ENCODE measurements at places on chromosomes 7 and 10.

DNA sequence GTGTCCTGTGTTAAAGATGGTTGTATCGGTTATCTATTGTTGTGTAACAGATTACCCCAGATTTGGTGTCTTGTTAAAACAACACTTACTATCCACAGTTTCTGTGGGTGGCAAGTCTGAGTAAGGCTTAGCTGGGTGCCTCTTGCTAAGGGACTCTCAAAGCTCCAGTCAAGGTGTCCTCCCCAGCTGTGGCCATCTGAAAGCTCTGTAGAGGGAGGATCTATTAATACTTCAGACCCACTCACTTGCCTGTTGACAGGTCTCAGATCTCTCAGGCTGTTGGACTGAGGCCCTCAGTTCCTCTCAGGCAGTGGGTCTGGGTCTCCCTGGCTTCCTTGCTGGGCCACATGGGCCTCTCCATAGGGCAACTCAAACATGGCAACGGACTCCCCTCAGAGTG is 19.6 kb downstream of the ARID5B start:
- no peak for DNase-seq

- no peak for DNase-seq
Measured at GRCh38 chr10:125983161-125983560, 86.8 kb downstream of the FANK1 start.

DNA sequence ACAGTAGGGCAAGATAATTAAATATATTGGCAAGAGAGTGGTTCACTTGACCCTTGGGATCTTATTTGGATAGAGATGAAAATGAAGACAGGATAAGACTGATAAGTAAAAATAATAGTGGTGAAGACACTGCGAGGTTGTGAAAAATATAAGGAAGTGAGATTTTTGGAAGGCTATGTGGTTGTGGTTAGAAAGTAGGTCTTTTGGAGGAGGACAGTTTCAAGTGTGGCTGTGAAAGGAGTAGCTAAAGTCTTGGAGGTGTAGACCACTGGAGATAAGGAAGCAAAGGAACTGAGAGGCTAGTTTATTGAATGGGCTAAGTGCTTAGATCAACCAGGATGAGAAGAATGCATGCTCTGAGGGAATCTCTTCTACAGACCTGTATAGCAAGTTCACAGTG is 11.2 kb downstream of the MIOS start:
- no peak for DNase-seq

DNA sequence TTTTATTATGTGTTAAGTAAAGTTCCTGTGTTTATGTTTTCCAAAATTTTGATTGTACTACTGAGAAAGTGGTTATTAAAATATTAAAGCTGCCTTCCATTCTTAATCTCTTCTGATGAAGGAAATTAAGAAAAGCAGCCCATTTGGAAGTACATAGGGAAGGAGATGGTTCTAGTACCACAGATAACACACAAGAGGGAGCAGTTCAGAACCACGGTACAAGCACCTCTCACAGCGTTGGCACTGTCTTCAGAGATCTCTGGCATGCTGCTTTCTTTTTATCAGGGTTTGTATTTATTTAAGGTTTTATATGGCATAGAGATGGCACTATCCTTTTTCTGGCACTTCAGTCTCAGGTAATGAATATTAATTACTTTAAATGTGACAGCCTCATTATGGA is 111.6 kb downstream of the PHTF2 start:
- DNase-seq: no peak

DNA sequence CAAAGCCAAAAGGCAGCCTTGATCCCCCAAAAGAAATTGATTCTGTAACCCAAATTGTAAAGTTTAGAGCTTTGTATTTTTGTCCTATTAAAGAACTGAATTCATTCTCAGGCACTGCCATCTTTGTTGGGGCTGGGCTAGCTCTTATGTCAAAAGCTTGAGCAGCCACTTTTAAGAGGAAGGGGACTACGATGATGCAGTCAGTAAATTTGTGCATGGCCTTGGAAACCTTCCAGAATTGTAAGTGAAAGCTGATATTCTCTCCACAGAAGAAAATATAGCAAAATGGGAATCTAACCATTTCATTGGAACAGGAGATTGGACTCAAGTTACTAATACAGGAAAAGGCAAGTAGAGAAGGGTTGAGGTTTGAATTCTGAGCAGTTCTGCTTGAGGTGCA is 50.1 kb downstream of the RBM20 start:
- DNase-seq: no peak

- no peak for DNase-seq
Measured at GRCh38 chr7:64581926-64582894, 19.3 kb upstream of the ZNF680 start.

GRCh38 chr10:126387041-126387921 is 996 bp downstream of the ADAM12 start:
- DNase-seq: peak; percentile 32

GRCh38 chr7:78530351-78530750 is 731.8 kb downstream of the PHTF2 start:
- no peak for DNase-seq

- no peak for DNase-seq
Measured at GRCh38 chr10:120643351-120643750, 186.3 kb downstream of the PLPP4 start.

GRCh38 chr7:55275291-55276200 is 89.6 kb upstream of the LANCL2 start:
- no peak for DNase-seq

GRCh38 chr7:76423666-76424412 is 911 bp upstream of the ZP3 start:
- no peak for DNase-seq

- DNase-seq: no peak
Measured at GRCh38 chr10:74072503-74072902, 74.6 kb downstream of the VCL start.

DNA sequence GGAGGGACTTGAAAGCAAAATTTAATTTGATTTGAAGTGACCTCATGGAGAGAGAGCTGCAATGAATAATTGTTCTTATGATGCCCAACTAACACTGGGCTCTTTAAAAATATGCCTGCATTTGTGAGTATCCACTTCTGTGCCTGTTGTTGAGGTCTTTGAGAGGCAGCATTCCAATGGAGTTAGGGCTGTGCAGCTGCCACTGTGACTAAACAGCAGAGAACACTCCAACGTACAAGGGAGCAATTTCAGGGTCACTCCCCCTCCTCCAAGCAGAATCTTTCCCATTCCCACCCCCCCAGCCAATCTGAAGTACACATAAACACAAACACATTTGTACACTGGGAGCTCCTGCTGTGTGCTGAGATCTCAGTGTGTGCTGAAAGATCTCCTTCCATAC is 28.0 kb upstream of the GSAP start:
- DNase-seq: no peak

- DNase-seq: no peak
Measured at GRCh38 chr7:140200061-140200989, 23.5 kb upstream of the KDM7A start.

DNA sequence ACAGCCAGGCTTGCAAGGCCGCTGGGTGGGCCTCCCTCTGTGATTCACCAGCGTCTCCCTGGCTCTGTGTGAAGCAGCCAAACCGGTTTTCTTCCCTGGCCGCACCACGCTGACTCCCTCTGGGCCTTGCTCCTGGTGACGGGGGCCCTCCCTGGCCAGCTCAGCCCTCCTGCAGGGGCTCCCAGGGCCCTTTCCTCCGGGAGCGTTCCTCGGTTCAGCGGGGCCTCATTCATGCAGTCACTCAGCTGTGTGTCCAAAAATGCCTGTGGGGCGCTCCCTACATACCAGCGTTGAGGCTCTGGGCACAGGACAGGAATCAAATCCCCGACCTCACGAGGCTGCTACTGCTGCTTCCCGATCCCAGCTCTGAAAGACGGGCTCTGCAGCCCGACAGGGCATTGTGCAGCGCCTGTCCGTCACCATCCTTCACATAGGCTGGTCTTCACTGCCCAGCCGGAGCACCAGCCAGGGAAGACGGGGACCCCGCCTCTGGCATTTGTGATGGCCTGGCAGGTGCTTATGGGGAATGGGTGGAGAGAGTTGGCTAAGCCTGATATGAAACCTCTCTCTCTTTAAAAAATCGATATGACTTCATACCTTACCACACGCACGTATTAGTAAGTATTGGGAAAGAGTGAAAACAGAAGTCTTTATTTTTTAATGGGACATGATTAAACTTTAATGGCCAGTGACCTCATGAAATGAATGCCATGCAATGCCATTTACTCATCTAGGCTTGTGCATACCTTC is 110.0 kb upstream of the SHH start:
- DNase-seq: no peak

DNA sequence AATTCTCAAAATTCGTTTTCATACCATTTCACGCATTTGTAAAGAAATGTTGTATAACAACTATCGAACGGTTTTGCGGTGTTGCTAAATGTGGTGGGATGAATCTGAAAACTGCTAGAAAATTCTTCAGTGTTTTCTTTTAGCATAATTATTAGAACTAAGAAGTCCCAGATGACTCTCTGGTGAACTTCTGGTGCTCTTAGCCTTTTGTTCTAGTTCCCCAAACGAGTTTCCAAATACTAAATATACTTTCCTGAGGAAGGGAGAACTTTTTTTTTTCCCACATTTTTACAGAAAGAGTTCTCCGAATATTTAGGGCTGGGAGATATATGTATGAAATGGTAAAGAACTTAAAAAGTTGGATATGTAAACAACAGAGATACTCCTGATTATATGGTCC is 82.5 kb downstream of the ICA1 start:
- DNase-seq: no peak

DNA sequence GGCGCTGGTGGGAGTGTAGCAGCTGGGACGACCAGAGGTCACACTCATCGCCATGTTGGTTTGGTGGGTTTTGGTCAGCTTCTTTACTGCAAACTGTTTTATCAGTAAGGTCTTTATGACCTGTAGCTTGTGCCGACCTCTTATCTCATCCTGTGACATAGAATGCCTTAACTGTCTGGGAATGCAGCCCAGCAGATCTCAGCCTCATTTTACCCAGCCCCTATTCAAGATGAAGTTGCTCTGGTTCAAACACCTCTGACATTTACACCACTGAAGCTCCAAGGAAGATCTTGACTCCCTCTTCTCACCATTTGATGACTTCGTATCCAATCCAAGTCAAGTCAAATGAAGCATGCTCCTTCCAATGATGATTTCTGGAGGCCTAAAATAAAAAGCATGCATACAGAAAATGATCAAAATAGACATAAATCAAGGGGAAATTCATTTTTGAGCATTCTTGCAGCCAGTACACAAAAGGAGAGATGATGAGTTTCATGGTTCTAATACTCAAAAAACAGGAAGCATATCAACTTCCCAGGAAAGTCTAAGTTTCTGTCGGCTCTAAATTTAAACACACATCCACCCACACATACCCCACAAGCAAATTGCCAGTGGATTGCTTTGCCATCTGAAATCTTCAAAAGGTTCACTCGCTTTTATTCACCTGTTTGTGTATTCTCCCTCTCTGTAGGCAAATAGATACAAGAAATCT is 2.4 kb upstream of the PSMG3 start:
- DNase-seq: no peak

- DNase-seq: no peak
Measured at GRCh38 chr7:30165590-30165989, 30.8 kb downstream of the MTURN start.

- no peak for DNase-seq
Measured at GRCh38 chr10:5644930-5645329, 21.5 kb downstream of the ASB13 start.

GRCh38 chr7:25216837-25217236 is 11.4 kb downstream of the NPVF start:
- no peak for DNase-seq

DNA sequence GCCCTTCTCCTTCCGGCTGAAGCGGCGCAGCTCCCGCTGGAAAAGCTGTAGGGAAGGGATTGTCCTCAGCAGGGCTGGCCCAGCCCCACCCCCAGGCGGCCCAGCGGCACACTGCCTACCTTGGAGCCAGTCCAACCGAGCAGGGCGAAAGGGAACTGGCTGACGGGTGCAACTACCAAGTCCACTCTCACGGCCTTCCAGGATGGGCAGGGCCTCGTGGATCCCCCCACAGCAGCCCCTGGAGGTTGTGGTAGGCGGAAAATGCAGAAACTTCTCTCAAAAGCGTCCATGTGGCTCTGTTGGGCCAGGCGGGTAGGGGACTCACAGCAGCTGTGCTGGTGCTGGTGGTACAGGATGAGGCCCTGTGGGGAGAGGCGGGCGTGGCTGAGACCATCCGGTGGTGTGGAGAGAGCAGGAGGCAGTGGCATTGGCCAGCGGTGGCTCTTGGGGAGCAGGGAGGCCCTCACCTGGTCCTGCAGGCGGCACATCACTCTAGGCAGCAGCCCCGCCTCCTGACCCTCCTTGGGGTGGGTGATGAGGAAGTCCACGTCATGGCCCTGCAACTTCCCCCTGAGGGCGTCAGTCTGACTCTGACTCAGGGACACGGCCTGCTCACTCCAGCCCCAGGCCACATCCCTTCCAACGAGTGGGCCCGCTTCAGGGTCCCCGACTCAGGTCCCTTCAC is 8.4 kb upstream of the PGAM2 start:
- DNase-seq: no peak

DNA sequence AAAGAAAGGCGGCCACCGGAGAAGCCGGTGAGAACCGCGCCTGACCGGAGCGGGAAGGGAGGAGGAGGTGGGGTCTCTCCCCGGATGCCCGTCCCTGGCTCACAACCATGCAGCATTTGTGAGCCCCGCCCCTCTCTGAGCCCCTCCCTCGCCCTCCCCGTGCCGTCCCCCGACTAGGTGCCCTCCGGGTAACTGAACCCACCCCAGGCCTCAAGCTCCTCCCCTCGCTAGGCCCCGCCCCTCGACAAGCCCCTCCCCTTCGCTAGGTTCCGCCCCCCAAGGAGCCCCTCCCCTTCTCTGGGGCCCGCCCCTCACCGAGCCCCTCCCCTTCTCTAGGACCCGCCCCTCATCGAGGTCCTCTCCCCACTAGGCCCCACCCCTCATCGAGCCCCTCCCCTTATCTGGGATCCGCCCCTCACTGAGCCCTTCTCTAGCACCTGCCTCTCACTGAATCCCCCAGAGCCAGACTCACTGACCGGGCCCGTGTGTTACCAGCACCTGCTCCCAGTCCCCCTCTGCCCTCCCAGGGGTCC is 42.2 kb upstream of the HSPB1 start:
- DNase-seq: peak; percentile 58

DNA sequence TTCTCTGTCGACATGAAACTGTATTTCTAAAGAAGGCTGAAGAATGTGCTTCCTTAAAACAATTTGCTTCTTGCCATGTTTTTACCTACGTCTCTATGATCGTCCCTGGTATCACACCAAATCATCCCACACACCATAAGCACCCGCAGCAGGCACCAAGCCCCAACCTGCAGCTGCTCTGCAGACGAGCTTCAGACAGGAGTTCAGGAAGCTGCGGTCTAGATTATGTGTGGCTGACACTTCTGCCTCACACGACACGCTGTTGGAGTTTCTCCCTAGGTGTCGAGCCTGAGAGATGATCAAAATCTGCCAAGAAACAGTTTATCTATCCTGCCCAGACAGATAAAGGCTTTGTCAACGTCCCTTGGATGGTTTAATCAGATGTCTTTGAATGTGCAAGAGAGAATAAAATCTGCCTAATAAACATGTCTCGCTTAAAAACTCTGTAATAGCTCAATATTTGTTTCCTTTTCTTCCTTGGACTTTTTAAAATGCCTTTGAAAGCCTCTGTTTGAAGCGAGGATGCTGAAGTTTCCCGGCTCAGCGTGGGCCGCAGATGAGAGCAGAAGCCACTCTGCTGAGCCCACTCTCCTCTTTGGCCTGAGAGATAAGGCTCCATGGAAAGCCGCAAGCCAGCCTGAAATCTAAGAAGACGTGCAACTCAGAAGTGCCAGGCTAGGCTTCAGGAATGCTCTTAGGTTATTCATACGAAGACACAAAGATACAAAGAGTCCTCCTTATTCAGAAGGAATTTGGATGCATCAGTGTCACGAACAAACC is 158.3 kb upstream of the PFKP start:
- DNase-seq: peak; percentile 11

- DNase-seq: no peak
Measured at GRCh38 chr7:84669177-84669732, 474.7 kb upstream of the SEMA3A start.

- DNase-seq: no peak
Measured at GRCh38 chr7:30302656-30303311, 18.4 kb downstream of the ZNRF2 start.

Measured in stimulated activated CD4-positive, alpha-beta T cell treated with anti-CD3 and anti-CD28 coated beads, Interleukin-4, amount 100 ng/mL, for 48 hours (primary cell).